ENCODE measurements at places on chromosomes 1 and 21.

DNA sequence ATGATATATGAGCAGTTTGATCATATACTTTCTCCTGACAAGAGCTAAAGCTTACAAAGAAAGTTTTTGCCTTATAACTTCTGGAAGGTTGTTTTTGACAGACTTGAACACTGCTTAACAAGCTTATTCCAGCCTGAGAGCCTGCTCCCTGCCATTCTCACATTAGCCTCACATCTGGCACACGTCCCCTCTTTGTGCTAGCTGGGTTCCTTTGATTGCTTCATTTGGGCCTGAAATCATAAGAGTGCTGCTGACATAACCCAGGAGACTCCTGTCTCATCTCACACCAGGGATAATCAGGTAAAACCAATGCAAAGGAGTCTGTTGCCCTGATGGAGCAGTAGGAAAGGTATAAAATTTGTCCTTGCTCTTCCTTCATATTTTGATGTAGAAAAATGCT, 1411.7 kb upstream of the B3GALT2 start:
- DNase-seq: no peak

GRCh38 chr1:37362594-37363385, 111.6 kb upstream of the ZC3H12A start:
- no peak for DNase-seq

GRCh38 chr1:42832641-42833240, 13.7 kb upstream of the ZNF691 start:
- no peak for DNase-seq

GRCh38 chr21:14672466-14672865, 126.4 kb upstream of the SAMSN1 start:
- DNase-seq: no peak
